ENCODE measurements at places on chromosomes 5 and 9.

GRCh38 chr9:132099741-132100407, 20.2 kb upstream of the MED27 start:
- peak; percentile 36 for DNase-seq

DNA sequence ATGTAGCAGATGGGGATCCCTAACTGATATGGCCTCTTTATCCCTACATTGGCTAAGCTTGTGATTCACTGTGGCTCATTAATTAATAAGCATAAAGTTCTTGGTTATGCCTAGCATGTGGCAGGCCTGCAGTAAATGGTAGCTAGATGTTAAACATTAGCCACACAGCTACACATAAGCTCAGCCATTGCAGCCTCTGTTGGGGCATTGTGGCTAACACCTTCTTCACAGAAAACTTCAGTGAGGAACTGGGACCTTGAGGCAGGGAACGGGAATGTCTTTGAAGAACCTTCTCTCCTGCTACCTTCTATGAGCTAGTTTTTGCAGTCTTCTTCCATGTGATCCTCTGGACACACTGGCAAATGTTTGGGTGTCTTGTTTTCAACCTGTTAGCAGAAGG, 338.2 kb downstream of the NTRK2 start:
- no peak for DNase-seq

- DNase-seq, result no peak
Measured at GRCh38 chr9:99748676-99749075, 73.0 kb upstream of the NR4A3 start.

GRCh38 chr9:120893611-120894307, 16.8 kb upstream of the PHF19 start:
- DNase-seq, result no peak

DNA sequence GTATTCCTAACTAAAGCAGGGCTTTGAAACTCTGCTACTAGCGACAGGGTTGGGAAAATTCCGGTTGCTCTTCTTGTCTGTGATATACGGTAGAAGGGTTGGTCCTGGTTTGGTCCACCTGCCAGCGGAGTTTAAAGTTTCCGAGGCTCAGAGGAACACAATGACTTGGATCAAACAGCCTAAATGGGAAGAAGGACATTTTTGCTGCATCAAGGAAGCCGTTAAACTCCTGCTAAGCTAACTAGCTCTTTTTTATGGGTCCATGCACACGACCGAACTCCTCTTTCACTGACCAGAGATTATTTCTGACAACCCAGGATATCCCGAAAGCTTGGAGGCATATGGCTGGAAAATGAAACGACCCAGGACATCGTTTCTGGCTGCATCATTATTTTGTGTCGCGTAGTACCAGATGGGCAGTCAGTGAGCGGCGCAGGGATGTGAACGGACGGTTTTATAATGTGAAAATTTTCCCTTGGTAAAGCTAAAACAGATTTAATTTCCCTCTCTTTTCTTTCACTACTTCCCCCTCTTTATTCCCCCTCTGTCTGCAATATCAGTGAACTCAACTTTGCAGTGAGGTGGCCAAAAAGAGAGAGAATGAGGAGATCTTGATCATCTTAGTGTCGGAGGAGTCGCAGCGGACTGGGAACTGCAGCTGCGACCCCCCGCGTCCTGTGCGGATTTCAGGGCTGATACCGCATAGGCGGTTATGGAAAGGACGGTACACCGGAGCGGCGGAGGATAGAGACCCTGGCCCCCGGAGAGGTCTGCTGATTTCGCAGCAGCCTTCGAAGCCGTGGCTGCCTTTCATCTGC, at the start of gene LURAP1L:
Gene LURAP1L, plus strand, starts transcription at position 160 of the 818 bp plus-strand sequence. CDS start 696 bp downstream, outside the sequence.
- DNase-seq, result peak; percentile 27

DNA sequence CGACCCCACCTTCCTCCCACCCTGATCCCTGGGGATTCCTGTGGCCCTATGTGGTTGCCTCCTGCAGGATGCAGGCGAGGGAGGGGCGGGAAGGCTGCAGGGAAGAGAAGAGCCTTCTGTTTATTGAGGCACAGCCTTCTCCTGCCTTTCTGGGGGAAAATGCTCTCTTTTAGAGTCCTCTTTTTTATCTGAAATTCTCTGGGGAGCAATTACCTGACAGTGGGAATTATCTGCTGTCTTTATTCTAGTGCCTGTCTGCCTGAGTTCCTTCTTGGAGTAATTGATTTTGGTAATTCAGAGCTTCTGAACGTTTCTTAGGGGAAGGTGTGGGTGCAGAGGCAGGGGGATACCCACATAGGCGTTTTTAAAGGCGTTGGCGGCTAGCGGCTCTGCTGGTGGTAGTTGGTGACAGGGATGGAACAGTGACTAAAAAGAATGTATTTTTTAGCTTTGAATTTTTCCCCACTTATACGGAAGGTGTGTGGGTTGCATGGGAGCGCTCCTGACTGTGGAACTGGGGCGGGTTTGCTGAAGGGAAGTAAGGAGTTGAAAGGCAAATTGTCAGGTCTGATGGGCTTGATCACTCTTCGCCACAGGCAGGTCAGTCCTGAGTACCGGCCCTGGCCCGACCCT, 35.2 kb upstream of the DAB2IP start:
- no peak for DNase-seq

DNA sequence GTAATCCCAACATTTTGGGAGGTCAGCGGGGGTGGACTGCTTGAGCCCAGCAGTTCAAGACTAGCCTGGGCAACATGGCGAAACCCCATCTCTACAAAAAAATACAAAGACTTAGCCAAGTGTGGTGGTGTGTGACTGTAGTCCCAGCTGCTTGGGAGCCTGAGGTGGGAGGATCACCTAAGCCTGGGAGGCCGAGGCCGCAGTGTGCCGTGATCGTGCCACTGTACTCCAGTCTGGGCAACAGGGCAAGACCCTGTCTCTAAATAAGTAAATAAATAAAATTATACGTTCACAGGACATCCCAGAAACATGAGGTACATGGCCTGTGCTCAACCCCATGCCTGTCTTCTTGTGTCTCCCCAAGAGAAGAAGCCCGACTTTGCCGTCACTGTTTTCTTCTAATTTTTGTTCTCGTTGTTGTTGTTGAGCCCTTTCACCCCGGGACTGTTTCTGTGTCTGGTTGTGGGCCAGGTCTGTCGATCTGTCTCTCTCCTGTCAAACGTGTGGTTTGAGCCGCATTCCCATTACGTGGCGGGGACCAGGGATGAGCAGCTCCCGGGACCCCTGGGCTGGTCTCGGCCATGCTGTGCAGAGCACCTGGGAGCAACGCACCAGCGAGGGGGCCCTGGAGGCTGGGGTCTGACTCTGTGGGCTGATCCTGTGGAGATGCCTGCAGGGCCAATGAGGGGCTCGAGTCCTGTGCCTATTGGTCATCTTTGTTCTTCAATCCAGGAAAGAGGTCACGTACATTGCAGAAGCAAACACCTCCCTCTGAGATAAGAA, 32.2 kb downstream of the NACC2 start:
- no peak for DNase-seq

GRCh38 chr5:65774346-65774745, 52.3 kb downstream of the NLN start:
- DNase-seq, result no peak

DNA sequence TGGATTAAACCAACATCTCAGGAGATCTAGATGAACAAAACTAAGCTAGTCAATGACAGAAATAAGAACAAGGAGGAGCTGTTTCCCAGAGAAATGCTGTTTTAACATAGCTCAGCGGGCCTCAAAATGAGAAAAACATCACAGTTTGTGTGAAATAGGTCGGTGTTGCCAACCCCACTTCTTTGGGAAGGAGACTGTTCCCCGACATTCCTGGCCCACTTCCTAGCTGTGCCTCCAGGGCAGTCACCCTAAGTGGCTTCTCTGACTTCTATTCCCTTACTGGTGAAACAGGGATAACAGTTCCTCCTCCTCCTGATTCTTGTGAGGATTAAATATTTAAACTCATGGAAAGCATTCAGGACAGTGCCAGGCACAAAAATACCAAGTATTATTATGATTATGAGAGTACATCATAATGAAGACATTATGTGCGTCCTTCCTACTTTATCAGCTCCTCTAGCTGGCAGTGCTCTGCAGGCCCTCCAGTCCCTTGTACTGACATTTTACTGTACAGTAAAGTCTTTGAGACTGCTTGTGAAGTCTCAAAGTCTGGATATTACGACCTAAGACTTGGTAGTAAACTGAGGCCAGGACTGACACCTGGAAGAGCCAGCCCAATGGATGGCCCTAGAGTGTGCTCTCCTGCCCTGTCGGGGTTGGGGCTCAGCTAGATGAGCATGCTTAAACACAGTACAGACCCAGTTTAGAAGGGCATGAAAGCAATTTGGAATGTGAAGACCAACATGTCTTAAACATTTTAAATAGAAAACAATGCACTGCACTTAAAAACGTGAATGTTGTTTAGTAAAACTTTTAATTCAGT, 7.3 kb downstream of the ISCA1 start:
- no peak for DNase-seq

GRCh38 chr9:28696960-28697359, 1123.7 kb upstream of the C9orf72 start:
- DNase-seq, result peak; percentile 22

DNA sequence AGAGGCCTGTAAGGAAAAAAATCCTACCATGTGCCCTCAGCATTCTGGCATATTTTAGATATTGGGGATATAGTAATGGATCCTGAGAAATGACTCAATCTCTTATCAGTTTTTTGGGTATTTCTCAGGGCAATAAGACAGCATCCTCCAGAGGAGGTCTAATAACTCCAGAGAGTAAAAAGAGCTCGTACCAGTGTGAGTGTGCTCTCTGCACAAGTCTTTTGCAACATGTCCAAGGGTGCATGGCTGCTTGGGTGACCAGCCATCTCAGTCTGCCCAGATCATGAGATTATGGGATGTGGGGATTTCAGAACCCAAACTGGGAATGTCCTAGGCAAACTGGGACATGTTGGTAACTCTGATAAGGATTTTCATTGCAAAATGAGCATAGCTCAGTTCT, 15.3 kb downstream of the ASPN start:
- no peak for DNase-seq

GRCh38 chr5:128154943-128155342, 71.4 kb downstream of the SLC12A2 start:
- peak; percentile 20 for DNase-seq

GRCh38 chr9:121786543-121786948, 135.1 kb downstream of the DAB2IP start:
- DNase-seq, result no peak

DNA sequence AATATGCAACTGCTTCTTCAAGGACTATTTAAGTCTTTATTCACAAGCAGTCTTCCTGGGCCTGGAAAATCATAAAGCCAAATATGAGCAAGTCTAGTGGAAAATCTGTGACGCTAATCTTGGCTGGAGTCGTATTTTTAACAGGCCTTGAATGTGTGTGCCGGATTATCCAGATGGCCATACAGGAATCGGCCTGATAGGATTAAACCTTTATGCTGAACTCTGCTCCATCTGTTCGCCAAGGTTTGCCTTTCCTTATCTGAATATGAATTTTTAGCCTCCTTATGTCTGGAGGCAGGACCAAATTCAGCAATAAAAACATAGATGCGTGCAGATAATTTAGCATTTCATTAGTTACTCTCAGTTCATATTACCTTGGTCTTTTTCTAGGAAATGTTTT, 294.5 kb downstream of the EBF1 start:
- DNase-seq, result peak; percentile 76

GRCh38 chr5:163695830-163696578, 190.6 kb downstream of the MAT2B start:
- DNase-seq, result peak; percentile 80

DNA sequence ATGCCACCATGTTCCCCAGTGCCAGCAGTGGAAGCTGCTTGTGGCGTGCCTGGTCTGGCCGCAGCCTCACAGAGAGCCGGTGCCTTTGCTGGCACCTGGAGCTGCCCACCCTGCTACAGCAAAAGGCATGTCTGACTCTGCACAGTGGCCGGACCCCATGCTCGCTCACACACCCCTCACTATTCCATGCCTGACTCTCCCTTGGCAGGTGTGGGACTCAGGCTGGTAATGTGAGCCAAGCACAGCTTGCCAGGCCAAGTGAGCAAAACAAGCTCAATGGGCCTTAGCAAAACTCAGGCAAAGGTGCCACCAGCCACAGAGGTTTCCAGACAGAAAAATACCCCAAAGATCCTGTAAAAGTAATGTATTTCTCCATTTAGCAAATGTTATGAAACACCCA, 15.5 kb downstream of the GNA14 start:
- no peak for DNase-seq

DNA sequence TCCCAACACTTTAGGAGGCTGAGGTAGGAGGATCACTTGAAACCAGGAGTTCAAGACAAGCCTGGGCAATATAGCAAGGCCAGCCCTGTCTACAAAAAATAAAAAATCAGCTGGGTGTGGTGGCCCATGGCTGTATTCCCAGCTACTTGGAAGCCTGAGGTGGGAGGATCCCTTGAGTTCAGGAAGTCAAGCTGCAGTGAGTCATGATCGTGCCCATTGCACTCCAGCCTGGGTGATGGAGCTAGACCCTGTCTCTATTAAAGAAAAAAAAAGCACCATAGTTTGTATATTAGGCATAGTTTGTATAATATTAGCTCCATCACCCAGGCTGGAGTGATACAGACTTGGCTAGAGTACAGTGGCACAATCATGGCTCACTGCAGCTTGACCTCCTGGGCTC, 9.6 kb upstream of the NME5 start:
- no peak for DNase-seq

Measured in SK-N-DZ (cell line).